GM04504 (cell line): ENCODE measurements at places on chromosomes 1 and 21.

- DNase-seq = no peak
These were observed 24.0 kb upstream of the PADI6 start for GRCh38 chr1:17347769-17348592.

- DNase-seq = no peak
These were observed 2.6 kb downstream of the FNDC5 start for GRCh38 chr1:32868085-32868484.

DNA sequence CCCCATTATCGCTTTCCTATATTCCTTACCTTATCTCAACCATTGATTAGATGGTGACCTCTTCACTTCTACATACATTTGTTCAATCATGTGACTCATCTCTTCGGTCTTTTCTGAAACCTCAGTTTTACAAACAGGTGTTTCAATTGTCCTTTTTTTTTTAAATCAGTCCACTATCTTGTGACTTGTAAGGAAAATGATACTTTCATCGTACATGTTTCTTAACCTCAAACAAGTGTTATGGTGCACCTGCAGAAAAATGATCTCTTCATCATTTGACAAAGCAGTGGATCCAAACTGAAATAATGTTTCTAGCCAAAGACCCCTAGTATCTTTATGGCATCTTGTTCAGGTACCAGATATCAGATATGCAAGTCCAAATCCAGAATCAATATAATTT lies 1157.2 kb downstream of the MRPL39 start:
- no peak for DNase-seq

GRCh38 chr1:15249081-15249480 lies 2.1 kb downstream of the FHAD1 start:
- no peak for DNase-seq

DNA sequence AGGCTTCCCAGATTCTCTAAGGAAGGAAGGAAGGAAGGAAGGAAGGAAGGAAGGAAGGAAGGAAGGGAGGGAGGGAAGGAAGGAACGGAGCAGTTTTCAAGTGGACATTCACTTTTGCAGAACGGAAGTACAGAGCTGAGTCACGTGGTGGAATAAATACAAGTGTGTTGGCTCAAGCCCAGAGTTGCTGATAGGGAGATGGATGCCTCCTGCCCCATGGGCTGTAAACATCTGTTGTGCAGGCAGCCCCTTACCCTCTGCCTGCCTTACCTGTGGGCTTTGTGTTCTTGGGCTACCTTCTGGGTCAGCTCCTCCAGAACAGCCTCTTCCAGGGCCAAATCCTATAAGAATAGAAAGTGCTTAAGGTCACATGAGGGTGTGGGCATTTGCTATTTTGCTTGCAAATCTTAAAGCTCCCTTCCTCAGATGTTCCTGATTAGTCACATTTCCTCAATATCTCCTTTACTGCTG lies 121.7 kb downstream of the SMYD2 start:
- no peak for DNase-seq

GRCh38 chr1:85801520-85801919 lies 93.3 kb upstream of the ZNHIT6 start:
- no peak for DNase-seq
